ENCODE measurements at places on chromosomes 12 and 14.

- no peak for DNase-seq
Observed at GRCh38 chr12:1115484-1116231, 124.6 kb downstream of the ERC1 start.

DNA sequence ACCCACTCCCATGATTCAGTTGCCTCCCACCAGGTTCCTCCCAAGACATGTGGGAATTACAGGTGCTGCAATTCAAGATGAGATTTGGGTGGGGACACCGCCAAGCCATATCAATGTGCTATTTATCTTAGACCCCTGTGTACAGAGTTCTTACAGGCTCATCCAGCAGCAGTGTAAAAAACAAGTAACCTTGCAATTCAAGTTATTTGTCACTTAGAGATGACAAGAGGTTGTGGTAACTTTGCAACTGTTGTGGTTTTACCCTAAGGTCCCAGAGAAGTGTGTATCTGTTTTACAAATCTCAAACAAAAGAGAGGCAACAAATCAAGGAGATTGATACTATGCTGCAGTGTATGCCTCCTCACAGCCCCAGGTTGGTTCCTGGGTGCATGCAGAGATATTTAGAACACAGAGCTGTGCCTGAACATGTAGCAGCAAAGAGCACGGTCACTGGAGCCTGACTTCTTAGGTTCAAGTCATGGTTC, 11.5 kb upstream of the HELB start:
- DNase-seq, result no peak

- peak; percentile 30 for DNase-seq
Observed at GRCh38 chr12:105107171-105107493, 399 bp upstream of the WASHC4 start.

GRCh38 chr12:65518771-65519170, 240.3 kb downstream of the MSRB3 start:
- no peak for DNase-seq

DNA sequence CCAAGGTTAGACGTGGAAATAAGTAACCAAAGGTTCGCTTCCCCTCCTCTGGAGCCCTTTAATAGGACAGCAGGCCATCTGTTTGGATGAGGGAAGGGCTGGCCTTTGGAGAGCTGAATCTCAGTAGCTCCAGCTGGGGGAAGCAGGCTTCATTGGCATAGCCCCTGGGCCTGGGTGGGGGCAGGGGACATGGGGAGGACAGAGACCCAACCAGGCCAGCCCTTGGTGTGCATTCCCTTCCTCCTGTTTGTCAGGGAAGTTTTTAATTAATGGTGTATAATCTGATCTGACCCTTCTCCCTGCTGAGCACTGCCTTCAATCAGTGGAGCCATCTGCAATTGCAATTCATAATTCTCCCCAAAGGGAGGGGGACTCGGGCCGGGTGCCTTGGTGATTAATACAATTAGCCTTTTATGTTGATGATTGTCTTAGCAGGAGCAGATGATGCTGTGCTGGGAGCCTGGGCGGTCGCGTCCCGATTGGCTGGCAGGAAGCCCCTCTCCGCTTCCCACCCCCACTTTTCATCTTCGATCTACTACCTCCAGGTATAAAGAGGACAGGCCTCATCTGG, 6.4 kb downstream of the AQP6 start:
- DNase-seq, result no peak

- DNase-seq, result peak; percentile 65
Observed at GRCh38 chr12:113222730-113223531, 1.7 kb downstream of the TPCN1 start.

DNA sequence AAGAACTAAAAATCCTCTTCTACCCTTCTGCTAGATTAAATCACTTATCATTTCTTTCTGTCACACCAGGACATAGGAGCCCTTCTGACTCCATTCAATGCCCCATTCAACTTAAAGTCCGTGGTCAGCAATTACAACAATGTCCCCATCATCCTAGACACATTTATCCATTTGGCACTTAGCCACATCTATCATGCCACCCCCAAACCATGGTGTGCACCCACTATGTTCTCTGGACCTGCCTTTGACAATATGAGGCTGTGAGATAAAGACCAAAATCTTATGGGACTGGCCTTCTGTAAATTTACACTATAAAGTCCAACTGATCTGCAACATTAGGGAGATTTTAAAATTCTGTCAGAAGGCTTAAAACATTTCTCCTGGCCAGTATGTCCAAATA, 104.4 kb downstream of the SSPN start:
- DNase-seq, result no peak

DNA sequence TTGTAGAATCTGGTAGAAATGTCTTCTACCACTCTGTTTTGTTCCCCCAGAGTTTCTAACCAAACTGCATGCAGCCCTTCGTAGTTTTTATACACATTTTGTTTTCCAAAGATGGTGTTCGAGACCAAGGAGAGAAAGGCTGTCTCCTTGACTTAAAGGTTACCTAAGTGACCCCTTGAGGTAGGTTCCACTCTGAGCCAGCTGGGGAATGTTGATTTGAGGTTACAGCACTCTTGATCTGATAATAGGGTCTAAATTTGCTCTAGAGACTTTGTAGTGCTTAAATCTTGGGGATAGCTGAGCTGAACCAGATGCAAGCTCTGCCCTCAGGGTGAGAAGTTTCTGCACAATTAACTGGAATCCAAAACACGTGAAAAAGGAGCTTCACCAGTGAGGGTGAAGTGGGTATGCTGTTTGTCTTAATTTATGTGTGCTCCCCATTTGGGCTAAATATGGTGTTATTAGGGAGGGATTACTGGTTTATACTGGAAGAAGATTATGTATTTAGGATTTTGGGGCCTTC, 3.1 kb downstream of the TMBIM6 start:
- no peak for DNase-seq

DNA sequence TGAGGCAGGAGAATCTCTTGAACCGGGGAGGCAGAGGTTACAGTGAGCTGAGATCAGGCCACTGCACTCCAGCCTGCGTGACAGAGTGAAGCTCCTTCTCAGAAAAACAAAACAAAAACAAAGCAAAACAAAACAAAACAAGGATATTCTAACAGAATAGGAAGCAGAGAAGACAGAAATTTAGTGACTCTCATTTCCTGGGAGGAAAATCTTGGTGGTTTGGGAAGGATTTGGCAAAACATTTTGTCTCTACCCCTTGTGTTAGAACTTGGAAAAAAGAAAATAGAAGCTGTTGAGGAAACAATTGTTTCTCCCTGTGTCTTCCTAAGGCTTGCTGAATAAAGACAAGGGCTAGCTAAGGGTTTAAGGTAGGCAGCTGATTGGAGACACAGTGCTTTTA, 79.7 kb upstream of the PTPRR start:
- no peak for DNase-seq

DNA sequence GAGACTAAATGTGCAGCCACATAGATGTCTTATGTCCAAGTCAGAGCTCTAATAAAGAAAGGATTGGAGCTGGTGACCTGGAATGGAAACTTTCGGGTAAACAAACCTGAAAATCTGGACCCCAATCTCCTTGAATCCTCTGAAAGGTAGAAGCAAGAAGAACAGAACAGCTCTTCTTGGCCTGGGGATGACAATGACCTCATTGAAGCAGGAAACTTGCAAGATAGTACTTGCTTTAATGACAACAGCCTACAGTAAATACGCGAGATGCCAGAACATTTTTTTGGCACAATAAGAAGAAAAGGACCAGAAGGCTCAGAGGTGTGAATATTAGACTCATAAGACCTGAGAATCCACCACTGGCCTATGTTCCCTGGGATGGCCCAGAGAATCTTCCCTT, 4.1 kb upstream of the PRIMA1 start:
- DNase-seq, result no peak

GRCh38 chr12:19244312-19244711, 114.8 kb downstream of the PLEKHA5 start:
- DNase-seq, result no peak

DNA sequence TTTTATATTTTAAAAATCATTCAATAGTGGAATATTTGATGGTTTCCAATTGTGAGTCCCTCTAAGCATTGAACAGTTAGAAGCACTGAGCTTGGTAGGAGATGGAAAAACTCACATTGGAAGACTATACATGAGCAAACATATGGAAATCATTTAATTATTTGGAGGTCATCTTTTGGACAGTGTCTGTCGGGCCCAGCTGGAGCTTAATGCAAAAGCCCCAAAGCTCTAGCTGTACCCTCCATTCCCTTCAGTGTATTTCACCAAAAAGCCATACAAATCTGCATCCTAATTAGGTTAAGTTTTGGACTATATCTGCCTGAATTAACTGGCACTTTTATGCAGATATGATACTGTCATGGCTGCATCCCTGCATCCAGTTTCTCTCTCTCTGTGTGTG, 365.7 kb downstream of the FLRT2 start:
- DNase-seq, result no peak

DNA sequence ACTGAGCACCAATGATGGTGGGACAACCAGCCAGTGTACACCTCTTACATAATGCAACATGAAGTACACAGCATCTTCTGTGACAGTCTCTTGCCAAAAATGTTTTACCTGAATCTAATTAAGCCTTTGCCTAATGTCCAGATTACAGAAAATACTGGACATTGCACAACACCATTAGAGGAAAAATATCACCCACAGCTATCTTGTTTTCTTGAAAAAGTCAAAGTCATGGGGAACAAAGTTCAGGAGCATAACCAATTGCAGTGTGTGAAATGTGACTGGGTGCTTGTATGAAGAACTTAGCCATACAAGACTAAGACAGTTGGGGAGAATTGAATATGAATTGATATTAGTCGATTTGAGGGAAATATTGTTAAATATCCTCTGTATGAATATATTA, 12.1 kb upstream of the ANO6 start:
- no peak for DNase-seq

DNA sequence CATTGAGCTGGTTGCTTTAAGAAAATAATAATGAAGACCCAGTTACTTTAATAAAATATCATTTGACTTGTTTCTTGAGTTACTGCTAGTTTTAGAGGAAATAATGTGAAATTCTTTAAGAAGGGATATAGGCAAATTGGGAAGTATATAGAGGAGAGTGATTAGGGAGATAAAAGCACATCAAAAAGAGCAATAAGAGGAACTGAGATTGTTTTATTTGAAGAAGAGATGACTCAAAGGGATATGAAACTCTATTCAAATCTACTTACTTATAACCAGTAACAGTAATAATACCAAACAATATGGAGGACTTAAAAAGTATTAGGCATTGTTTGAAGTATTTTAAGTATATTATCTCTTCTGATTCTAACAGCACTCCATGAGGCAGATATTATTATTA, 37.1 kb downstream of the LRRK2 start:
- DNase-seq, result no peak

DNA sequence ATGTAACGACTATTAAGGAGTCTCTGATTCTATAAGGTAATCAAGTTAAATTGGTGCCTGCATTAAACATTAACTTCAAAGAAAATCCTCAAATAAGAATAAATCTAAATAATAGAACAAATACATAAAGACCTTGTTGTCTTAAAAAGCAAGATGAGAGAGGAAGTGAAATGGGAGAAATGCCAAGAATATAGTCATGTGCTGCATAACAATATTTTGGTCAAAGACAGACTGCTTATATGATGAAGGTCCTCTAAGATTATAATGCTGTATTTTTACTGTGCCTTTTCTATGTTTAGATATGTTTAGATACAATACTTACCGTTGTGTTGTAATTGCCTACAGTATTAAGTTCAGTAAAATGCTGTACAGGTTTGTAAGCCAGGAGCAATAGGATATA, 213.6 kb downstream of the C12orf42 start:
- DNase-seq, result no peak

GRCh38 chr14:74882103-74882920, 596 bp downstream of the DLST start:
- no peak for DNase-seq

- no peak for DNase-seq
Observed at GRCh38 chr14:89503431-89503996, 86.5 kb upstream of the FOXN3 start.

- no peak for DNase-seq
Observed at GRCh38 chr14:103209054-103209453, 85.8 kb downstream of the TNFAIP2 start.

DNA sequence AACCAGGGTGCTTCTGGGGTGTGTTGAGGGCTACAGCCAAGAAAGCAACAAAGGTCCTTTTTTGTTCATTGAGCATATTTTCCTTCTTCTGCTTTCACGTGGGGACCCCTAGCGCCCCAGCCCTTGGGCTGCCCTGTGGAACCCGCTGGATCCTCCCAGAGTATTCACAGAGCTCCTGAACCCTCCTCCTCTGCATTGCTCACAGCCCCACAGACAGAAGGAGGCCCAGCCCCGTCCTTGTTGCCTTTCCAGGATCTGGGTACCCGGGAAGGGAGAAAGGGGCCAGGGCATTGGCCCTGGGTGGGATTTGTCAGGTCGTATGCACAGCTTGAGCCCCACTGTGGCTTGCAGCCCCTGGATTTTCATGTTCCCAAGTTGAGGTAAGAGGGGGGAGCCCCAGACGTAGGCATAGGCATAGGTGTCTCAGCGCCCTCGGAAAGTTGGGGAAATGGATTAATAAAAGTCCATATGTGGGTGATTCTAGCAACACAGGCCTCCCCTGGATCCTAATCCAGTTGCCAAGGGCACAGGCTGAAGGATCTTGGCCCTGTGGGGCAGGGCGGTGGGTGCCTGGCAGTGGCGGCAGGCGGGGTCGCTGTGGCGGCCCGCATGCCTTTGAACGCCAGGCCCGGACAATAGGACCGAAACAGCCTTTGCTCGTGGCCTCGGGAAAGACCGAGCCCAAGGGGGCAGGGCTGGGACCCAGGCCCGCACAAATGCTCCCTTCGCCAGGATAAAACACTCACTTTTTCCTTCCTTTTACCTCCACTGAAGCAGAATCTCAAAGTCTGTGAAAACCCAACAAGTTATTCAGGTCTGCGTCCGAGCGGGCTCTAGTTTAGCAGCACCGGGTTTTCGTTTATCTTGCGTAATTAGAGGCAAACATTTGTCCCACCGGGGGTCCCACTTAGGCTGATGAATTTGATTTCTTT, 3.0 kb upstream of the HOXC10 start:
- DNase-seq, result no peak

DNA sequence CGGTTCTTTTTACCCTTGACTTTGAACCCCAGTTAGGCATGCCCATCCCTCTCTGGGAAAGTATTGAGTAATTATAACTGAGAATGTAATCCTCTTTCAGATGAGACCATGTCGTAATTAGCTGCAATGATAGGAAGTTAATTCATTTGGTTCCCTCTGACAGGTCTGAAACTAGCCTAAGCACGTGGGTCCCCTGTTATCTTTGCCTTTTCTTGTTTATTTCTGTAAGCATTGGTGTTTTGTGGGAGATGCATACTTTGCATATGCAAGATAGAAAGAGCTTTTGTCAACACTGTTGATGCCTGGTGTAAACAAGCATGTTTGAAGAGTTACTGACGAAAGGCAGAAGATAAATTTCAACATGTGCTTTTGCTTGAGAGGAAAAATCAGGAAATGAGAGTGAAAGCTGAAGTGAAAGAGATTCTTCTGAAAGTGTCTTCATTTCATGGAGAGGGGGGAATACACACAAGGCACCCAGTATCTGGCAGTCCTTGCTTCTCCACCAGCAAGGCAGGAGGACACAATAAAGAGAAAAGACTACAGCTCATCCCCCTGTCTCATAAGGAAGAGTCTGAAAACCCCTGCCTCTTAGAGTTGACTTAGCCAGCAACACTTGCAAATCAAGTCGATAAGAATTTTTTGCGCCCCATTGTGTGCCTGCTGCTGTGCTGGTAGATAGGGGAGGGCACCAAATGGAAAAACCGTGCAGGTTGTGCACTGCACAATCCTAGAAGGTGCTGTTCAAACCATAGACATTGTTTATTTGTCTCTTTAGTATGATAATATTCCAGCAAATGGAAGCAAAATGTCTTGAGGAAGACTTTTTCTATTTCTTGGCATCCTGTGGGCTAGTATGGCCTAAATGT, 77.8 kb downstream of the SLC24A4 start:
- no peak for DNase-seq

- DNase-seq, result no peak
Observed at GRCh38 chr14:90453401-90453951, 56.6 kb downstream of the CALM1 start.

- no peak for DNase-seq
Observed at GRCh38 chr14:61545726-61546455, 149.4 kb upstream of the HIF1A start.

All from NCI-H187 treated with DMSO at 0.1 percent for 48 hours (cell line).